Muscle of leg (tissue), 16 donors: ENCODE measurements at places on chromosomes 16 and 17. TPM values are rescaled to one million over a fixed set of nuclear protein-coding genes. Genes with fewer than 3 reads are reported as not detected.

Gene PLA2G10
- 0.18 TPM for total RNA-seq

Gene TLCD1
- 2.3 TPM for total RNA-seq

Gene EFNB3
- 3.6 TPM for total RNA-seq

Gene OTOP3
- not detected for total RNA-seq

Gene CNGB1
- 0.04 TPM for total RNA-seq

Gene MT1H
- total RNA-seq, result 0.40 TPM

DNA sequence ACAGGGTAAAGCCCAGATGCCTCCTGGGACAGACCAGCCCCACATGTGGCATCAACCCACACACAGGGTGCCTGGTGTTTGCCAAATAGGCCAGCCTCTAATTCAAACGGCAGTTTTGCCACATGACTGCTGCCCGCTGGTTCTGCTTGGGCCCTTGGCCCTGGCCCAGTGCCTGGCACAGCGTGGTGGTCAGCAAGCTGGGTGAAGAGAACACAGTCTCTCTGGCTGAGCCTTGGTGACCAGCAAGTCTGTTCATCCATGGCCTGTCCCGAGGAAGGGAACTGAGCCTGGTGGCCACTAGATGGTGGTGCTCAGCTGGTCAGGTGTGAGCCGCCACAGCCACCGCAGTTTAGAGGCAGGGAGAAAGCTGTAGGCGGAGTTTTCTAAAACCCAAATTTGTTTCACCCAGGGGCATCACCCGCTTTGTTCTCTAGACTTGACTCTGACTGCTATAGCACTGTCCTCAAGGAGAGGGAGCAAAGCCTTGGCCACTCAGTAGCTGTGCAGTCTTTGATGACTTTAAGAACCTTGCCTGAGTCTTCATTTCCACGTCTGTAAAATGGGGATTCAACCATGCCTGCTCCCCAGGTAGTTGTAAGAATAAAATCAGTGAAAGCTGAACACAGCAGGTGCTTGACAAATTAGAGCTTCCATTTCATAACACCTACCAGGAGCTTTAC lies 4.7 kb upstream of the GFAP start:
- no peak overlapping the region for H3K4me3 ChIP-seq
- H3K27me3 ChIP-seq, result peaks cover 22% of the 10 kb centered on the region

DNA sequence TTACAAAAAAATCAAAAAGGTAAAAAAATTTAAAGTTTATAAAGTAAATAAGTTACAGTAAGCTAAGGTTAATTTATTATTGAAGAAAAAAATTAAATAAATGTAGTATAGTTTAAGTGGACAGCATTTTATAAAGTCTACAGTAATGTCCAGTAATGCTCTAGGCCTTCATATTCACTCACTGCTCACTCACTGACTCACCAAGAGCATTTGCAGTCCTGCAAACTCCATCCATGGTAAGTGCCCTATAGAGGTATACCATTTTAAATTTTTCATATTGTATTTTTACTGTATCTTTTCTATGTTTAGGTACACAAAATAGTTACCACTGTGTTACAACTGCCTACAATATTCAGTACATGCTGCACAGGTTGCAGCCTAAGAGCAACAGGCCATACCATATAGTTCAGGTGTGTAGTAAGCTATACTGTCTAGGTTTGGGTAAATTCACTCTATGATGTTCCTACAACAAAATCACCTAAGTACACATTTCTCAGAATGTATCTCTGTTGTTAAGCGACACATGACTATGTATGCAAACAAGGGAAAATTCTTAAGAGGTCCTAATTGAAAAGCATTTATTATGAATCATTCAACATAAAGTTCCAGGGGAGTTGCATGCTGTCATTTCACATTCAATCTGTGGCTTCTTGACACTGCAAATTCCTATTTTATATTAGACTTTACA lies 92.3 kb downstream of the SPAG9 start:
- H3K36me3 ChIP-seq, result peaks cover 8% of the 10 kb centered on the region
- H3K4me3 ChIP-seq, result no peak overlapping the region
- no peaks in the 10 kb centered on the region for H3K27me3 ChIP-seq

GRCh38 chr17:76246080-76247066 lies 6.1 kb upstream of the RNF157 start:
- peak overlapping the region; percentile 35 for H3K27ac ChIP-seq
- no peak overlapping the region for H3K4me3 ChIP-seq
- no peaks in the 10 kb centered on the region for H3K36me3 ChIP-seq
- DNase-seq, result no peak
- peaks cover 12% of the 10 kb centered on the region for H3K27me3 ChIP-seq

DNA sequence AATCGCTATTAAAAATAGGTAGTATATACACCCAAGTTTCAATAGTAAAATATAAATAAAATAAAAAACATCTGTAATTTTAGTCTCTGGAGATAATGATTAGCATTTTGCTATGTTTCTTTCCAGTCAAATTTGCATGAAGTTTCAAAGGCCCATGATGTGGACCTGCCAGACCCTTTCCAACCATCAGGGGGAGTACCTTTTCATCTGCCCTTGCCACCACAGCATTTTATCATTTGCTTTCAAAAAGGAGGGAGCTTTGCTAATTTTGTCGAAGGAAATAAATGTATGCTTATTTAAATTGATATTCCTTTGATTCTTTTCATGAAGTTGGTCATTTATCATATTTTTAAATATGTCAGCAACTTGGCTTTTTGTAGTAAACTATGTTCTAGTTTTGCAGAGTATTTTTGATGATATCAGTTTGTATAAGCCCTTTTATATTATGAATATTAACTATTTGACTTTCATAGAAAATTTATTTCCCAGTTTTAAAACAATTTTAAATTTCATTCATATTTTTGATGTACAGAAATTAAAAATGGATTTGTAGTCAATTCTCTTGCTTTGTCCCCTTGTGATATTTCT lies 115.2 kb upstream of the NETO2 start:
- no peaks in the 10 kb centered on the region for H3K27me3 ChIP-seq
- H3K27ac ChIP-seq, result no peak overlapping the region
- H3K36me3 ChIP-seq, result peaks cover 8% of the 10 kb centered on the region
- no peak overlapping the region for H3K4me3 ChIP-seq
- peaks cover 3% of the 10 kb centered on the region for H3K4me1 ChIP-seq
- DNase-seq, result no peak

DNA sequence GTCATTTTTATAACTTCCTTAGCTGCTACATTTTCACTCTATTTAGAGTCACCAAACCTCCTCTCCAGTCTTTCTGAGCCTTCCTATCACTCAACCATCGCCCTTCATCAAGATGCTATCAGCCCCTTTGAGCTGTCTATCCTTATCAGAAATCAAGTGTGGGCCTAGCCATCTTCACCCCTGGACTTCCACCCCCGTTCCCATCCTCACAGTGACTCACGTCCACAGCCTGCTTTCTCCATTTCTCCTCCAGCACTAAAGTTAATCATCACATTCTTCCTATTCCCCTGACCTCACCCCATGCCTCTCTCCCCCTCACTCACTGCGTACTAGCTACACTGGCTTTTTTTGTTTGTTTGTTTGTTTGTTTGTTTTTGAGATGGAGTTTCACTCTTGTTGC lies 2.4 kb upstream of the TEKT3 start:
- no peaks in the 10 kb centered on the region for H3K36me3 ChIP-seq
- H3K27ac ChIP-seq, result no peak overlapping the region
- H3K27me3 ChIP-seq, result peaks cover 16% of the 10 kb centered on the region
- no peak overlapping the region for H3K4me3 ChIP-seq
- H3K4me1 ChIP-seq, result peaks cover 13% of the 10 kb centered on the region
- no peak for DNase-seq

DNA sequence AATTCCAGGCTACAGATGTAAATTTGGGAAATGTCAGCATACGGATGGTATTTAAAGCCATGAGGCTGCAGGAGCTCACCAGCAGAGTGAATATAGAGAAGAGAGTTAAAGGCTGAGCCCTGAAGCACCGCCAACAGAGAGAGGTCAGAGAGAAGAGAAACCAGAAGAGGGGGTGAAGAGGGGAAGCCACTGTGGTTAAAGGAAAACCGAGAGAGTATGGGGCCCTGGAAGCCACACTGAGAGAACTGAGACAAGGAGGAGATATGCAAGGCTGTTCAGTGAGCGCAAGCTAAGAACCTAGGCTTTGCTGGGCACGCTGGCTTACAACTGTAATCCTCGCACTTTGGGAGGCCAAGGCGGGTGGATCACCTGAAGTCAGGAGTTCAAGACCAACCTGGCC lies 24.6 kb downstream of the COPRS start:
- no peak for DNase-seq
- H3K27ac ChIP-seq, result no peak overlapping the region
- no peaks in the 10 kb centered on the region for H3K27me3 ChIP-seq
- no peaks in the 10 kb centered on the region for H3K36me3 ChIP-seq
- peaks cover 2% of the 10 kb centered on the region for H3K4me1 ChIP-seq
- no peak overlapping the region for H3K4me3 ChIP-seq

DNA sequence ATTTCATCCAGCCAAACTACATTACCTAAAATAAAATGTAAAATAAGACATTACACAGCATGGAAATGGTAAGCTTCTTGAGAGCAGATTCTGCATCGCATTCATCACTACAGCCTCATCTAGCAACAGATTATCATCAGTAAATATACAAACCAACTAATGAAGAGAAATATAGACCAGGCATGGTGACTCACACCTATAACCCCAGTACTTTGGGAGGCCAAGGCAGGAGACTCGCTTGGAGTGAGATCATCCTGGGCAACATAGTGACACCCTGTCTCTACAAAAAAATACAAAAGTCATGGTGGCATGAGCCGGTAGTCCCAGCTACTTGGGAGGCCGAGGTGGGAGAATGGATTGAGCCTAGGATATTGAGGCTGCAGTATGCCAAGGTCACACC lies 19.9 kb downstream of the NCBP3 start:
- H3K27me3 ChIP-seq, result no peaks in the 10 kb centered on the region
- peaks cover 13% of the 10 kb centered on the region for H3K4me1 ChIP-seq
- no peak for DNase-seq
- H3K36me3 ChIP-seq, result peaks cover 51% of the 10 kb centered on the region
- no peak overlapping the region for H3K4me3 ChIP-seq

GRCh38 chr16:68263559-68264127 lies 683 bp upstream of the SLC7A6 start:
- peaks cover 17% of the 10 kb centered on the region for H3K4me1 ChIP-seq
- DNase-seq, result no peak
- H3K27ac ChIP-seq, result peak overlapping the region; percentile 82
- H3K4me3 ChIP-seq, result peak overlapping the region; percentile 82
- peaks cover 19% of the 10 kb centered on the region for H3K36me3 ChIP-seq

GRCh38 chr16:64225036-64225435 lies 896.8 kb downstream of the CDH11 start:
- H3K27ac ChIP-seq, result no peak overlapping the region
- H3K4me1 ChIP-seq, result no peaks in the 10 kb centered on the region
- no peak overlapping the region for H3K4me3 ChIP-seq
- no peaks in the 10 kb centered on the region for H3K27me3 ChIP-seq
- H3K36me3 ChIP-seq, result no peaks in the 10 kb centered on the region

DNA sequence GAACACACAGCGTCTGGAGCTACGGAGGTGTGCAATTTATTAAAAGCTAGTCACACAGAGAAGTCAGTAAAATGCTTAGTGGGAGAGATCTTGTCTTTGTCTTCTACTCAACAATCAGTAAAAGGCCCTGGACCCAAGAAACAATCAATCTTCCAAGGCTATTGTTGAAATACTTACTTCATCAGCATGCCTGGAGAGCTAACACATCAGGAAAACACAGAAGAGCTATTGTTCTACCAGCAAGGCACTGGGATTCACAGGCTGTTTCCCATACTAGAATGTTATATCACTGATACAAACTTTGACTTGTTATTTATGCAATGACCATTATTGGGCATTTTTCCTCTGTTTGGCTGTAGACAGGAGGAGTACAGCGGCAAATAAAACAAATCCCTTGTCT lies 247.8 kb upstream of the ERCC4 start:
- H3K27ac ChIP-seq, result no peak overlapping the region
- H3K27me3 ChIP-seq, result no peaks in the 10 kb centered on the region
- H3K4me1 ChIP-seq, result no peaks in the 10 kb centered on the region
- H3K36me3 ChIP-seq, result no peaks in the 10 kb centered on the region
- H3K4me3 ChIP-seq, result no peak overlapping the region

DNA sequence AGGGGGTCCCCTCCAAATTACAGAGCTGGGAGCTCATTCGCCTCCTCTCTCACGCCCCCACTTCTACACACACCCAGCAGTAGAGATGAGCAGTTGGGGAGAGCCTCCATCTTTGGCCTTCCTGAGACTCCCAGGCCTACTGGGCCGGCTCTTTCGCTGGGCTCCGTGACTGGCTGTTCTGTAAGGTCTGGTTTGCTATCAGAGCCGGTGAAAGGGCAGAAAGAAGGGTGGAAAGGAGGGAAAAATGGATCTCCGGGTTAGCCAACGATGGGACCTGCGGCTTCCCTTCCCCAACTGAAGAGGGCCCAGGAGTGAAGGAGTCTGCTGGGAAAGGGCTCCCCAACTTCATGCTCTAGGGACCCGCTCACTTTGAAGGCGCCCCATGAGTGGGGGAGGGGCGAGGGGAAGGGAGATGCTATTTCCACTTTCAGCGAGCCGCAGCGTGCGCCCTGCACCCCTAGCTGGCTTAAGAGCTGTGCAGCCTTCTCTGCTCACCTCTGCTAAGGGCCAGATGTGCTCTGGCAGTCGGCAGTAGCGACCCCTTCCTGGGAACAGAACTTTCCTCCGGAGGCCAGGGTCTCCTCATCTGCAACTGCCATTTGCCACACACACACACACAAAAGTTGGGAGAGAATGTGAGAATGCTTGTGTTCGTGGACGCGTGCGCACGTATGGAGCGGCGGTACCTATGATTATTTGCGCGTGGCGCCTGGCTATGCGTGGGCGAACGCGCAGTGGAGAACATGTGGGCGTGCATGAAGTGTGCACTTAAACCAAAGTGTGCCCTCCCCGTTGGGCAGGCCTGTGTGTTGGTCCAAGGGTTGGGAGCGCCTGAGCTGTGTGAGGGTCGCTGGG lies 2.9 kb upstream of the FOXF1 start:
- H3K4me1 ChIP-seq, result peaks cover 19% of the 10 kb centered on the region
- H3K36me3 ChIP-seq, result no peaks in the 10 kb centered on the region
- DNase-seq, result no peak
- H3K4me3 ChIP-seq, result no peak overlapping the region
- H3K27me3 ChIP-seq, result peaks cover 96% of the 10 kb centered on the region
